ENCODE measurements at places on chromosomes 7 and 10.
A peak's percentile ranks its signal among the peaks of the same experiment; 100 is the strongest.

DNA sequence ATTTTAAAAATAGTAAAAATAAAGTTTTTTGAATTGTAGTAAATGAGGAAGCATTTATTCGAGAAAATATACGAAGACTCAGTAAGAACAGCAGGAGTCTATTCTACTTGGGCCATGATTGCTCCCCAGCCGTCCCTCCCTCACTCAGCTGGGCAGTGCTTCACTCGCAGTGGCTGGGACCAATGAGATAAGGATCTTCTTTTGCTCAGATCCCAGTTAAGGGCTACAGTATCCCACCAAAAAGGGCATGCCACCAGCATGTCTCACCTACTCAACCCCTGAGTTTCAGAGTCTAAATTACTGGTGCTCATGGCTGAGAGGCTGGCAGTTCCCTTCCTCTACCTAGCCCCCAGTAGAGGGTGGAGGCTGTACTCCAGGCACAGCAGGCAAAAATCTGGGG, 455.7 kb upstream of the PFKP start:
- H3K36me3 ChIP-seq, result no peaks in the 10 kb centered on the region
- DNase-seq, result no peak
- H3K4me3 ChIP-seq, result no peak overlapping the region
- H3K4me1 ChIP-seq, result no peaks in the 10 kb centered on the region
- H3K27ac ChIP-seq, result no peak overlapping the region
- H3K27me3 ChIP-seq, result no peaks in the 10 kb centered on the region

DNA sequence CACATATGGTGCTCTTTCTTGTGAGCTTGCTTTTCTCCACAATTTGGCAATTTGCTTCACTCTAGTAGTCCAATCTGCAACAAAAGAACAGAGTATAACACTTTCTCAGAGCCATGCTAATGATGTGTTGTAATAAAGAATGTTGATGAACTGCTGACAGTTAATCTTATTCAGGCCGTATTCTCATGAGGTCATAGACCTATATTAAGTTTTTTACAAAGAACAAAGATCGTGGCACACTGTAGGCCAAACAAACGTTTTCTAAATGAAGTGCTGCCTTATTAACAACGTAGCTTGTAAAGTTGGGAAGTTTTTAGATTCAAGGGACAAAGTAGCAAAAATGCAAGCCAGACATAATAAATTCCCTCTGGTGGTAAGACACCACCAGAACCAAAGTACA, 160.1 kb downstream of the GALNT11 start:
- H3K4me3 ChIP-seq, result no peak overlapping the region
- peaks cover 44% of the 10 kb centered on the region for H3K36me3 ChIP-seq
- DNase-seq, result no peak
- H3K27me3 ChIP-seq, result no peaks in the 10 kb centered on the region
- H3K27ac ChIP-seq, result no peak overlapping the region

- no peaks in the 10 kb centered on the region for H3K36me3 ChIP-seq
- no peak overlapping the region for H3K27ac ChIP-seq
- DNase-seq, result no peak
- H3K27me3 ChIP-seq, result no peaks in the 10 kb centered on the region
Observed at GRCh38 chr10:25824050-25824449, 110.0 kb upstream of the MYO3A start.

GRCh38 chr10:44478040-44478439, 93.1 kb upstream of the CXCL12 start:
- DNase-seq, result peak; percentile 74
- H3K36me3 ChIP-seq, result no peaks in the 10 kb centered on the region
- H3K27me3 ChIP-seq, result no peaks in the 10 kb centered on the region

DNA sequence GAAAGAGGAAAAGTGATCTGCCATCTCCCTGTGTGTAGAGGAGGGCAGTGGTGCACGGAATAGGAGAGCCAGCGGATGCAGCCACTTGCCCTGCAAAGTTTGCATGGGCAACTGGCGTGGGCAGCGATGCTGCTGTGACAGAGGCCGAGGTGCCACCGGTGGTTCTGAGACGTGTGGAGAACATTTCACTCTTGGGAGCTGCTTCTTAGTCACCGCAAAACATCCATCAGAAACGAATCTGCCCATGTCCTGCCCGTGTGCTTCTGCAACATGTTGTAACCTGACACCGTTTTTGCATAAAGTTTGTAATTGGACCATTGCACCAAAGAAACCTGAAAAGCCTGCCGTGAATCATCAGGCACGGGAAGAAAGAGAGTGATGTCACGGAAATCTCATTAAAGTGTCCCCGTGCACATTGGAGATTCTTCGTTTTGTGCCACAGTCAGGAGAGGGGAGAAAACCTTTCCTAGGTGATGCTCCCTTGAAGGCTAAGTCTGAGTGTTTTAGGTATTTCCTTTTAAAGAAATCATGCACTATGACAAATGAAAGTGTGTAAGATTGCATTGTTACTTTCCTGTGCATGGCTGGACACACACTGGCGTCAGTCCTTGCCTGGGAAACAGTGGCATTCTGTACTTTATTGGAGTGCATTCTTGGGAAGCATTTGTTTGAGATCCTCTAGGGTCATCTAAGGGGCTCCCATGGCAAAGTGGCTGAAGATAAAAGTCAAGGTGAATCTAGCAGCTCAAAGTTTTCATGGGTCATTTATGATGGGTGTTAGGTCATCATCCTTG, 302.6 kb downstream of the KLF6 start:
- DNase-seq, result peak; percentile 96
- no peaks in the 10 kb centered on the region for H3K27me3 ChIP-seq
- peak overlapping the region; percentile 27 for H3K27ac ChIP-seq
- no peaks in the 10 kb centered on the region for H3K36me3 ChIP-seq
- peak overlapping the region; percentile 31 for H3K4me3 ChIP-seq

- no peaks in the 10 kb centered on the region for H3K27me3 ChIP-seq
- H3K36me3 ChIP-seq, result peaks cover 3% of the 10 kb centered on the region
- DNase-seq, result peak; percentile 68
- peaks cover 10% of the 10 kb centered on the region for H3K4me1 ChIP-seq
- peak overlapping the region; percentile 36 for H3K27ac ChIP-seq
Observed at GRCh38 chr10:29627201-29628132, 7.3 kb downstream of the SVIL start.

DNA sequence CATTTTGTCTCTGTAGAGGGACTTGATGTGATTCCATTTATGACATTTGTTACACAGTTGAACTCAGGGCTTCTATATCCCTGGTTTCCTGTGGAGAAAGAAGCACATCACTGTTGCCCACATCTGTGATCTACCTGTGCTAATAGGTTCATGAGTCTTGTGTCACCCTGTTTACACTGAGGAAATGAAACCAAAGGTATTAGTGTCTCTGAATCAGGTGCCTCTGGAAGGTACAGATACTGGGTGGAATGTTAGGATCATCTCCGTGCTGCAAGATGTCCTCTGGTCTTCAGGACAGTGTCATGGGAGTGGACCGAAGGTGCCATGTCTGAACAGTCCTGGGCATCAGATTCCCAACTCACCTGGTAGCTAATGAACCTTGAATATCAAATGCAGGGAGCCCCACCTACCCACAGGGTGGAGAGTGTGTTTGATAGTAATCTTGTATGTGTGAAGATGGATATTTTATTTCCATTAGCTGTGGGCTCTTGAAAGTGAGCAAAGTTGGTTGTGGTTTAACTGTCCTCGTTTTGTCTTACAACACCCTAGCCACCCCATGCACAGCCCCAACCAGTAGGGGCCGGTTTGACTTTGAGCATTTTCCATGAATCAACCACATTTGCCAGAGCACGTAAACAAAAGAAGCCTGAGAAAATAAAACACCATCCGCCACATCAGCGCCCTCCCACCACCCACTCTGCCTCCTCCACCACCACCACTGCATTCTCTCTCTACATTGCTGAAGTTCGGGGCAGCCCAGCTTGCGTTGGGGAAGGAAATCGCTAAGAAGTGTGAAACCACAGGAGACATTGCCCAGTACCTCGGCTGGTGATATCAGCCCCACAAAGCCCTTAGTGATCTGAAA, 40.7 kb downstream of the TARP start:
- H3K4me3 ChIP-seq, result no peak overlapping the region
- no peak overlapping the region for H3K27ac ChIP-seq
- H3K36me3 ChIP-seq, result peaks cover 6% of the 10 kb centered on the region
- peak; percentile 71 for DNase-seq
- peaks cover 7% of the 10 kb centered on the region for H3K4me1 ChIP-seq
- H3K27me3 ChIP-seq, result no peaks in the 10 kb centered on the region

DNA sequence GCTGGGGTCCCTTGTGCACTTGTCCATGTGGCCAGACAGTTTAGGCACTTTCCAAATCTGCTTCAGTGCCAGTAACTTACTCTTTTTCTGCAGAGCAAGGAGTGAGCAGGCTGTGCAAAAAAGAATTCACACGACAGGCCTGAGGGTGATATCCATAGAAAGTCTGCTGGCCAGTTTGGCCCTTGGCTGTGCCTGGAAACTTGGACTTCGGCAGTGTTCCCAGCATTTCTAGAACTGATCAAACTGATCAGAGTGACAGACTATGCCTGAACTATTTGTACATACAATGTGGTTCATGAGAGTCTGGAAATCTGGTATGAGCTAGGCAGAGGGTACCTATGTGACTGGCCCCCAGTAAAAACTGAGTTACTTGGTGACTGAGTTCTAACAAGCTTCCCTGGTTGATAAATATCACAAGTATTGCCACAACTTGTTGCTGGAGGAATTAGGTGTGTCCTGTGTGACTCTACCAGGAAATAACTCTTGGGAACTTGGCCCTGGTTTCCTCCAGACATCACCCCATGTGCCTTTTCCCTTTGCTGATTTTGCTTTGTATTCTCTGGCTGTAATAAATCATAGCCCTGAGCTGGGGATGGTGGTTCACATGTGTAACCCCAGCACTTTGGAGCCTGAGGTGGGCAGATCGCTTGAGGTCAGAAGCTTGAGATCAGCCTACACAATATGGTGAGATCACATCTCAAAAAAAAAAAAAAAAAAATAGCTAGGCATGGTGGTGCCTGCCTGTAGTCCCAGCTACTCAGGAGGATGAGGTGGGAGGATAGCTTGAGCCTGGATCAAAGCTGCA, 3.3 kb upstream of the DENND10 start:
- no peak overlapping the region for H3K4me3 ChIP-seq
- no peaks in the 10 kb centered on the region for H3K36me3 ChIP-seq
- no peak for DNase-seq
- H3K4me1 ChIP-seq, result peaks cover 7% of the 10 kb centered on the region
- peaks cover 4% of the 10 kb centered on the region for H3K27me3 ChIP-seq

DNA sequence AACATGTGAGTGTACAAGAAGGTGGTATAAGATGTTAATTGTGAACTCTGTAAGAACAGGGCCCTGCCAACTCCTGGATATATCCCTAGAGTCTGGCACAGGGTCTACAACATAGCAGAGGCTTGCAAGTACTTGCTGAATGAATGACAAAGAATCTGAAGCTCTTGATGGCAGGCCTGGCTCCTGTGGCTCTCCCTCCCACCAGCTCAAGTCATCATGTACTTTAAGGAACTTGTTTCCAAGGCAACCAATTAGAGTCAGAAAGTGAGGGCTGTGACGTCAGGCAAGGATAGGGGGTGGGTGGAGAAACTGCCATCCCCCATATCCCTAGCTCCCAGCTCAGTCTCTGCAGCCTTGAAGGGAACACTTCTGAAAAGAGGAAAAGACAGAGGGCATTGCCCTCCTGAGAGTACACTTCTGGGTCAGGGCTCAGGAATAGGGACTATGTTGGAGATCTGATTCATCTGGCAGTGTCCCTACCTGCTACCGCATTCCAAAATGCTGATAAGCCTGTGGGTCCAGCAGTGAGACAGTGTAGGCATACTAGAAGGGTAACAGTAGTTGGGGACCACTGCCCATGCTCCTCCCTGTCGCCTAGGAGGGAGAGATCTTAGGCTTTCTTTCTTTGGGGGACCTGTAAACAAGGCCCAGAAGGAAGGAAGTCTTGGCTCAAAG, 34.6 kb upstream of the BTRC start:
- H3K4me1 ChIP-seq, result no peaks in the 10 kb centered on the region
- DNase-seq, result peak; percentile 6
- peaks cover 28% of the 10 kb centered on the region for H3K27me3 ChIP-seq
- no peak overlapping the region for H3K4me3 ChIP-seq
- H3K27ac ChIP-seq, result no peak overlapping the region
- H3K36me3 ChIP-seq, result no peaks in the 10 kb centered on the region

- no peak for DNase-seq
- no peaks in the 10 kb centered on the region for H3K36me3 ChIP-seq
Observed at GRCh38 chr10:123901621-123902020, 10.0 kb upstream of the CPXM2 start.

- H3K27ac ChIP-seq, result peak overlapping the region; percentile 80
- peak; percentile 85 for DNase-seq
- no peak overlapping the region for H3K4me3 ChIP-seq
- no peaks in the 10 kb centered on the region for H3K27me3 ChIP-seq
- H3K4me1 ChIP-seq, result peaks cover 27% of the 10 kb centered on the region
- no peaks in the 10 kb centered on the region for H3K36me3 ChIP-seq
Observed at GRCh38 chr10:60964257-60965235, 20.6 kb upstream of the RHOBTB1 start.
